Activated T-helper 2 cell treated with anti-CD3 and anti-CD28 coated beads, Interferon-gamma antibody, Interleukin-2, Interleukin-4, amounts not matched to agents 10 μg/mL and 5 μg/mL and 100 μg/mL, durations not matched to agents 14 hours and 24 hours and 36 hours (primary cell): ENCODE measurements at places on chromosomes 16 and 17.

DNA sequence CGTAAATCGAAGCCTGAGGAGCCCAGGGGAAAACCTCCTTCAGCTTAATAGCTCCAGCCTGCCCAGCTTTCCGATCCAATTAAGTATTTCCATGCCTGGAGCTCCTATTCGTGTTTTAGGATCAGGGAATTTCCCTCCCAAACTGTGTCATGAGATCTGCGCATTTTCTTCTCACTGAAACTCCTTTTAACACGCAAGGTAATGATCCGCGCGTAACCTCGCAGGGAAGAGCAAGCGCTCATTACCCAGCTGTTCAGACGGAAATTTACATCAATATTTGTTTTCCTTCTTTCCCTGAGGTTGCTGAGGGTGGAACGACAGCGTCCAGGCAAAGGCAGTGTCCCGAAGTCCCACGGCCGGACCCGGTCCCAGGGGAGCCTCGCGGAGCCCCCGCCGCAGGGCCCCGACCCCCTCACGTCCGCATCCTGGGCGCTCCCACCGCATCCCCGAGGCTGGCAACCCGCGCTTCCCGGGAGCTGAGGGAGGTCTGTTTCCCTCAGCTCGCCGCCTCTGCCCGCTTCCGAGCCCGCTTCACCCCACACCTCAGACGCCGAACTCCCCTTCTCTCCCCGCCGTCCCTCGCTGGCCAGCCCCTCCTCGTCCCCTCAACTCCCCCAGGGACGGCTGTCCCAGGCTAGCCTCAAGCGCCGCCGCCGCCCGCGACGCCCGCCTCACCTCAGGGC is 415 bp downstream of the ABCA5 start:
- peaks cover 6% of the 10 kb centered on the region for H3K36me3 ChIP-seq
- H3K4me3 ChIP-seq = peak overlapping the region; percentile 97
- H3K4me1 ChIP-seq = peaks cover 29% of the 10 kb centered on the region

GRCh38 chr16:81515281-81515680 is 70.7 kb downstream of the CMIP start:
- H3K36me3 ChIP-seq = peaks cover 20% of the 10 kb centered on the region
- H3K27ac ChIP-seq = no peak overlapping the region
- peaks cover 26% of the 10 kb centered on the region for H3K4me1 ChIP-seq
- DNase-seq = no peak
- H3K4me3 ChIP-seq = no peak overlapping the region

- H3K4me1 ChIP-seq = peaks cover 15% of the 10 kb centered on the region
- H3K4me3 ChIP-seq = no peak overlapping the region
- peaks cover 20% of the 10 kb centered on the region for H3K36me3 ChIP-seq
- no peak overlapping the region for H3K27ac ChIP-seq
- no peaks in the 10 kb centered on the region for H3K27me3 ChIP-seq
Observed at GRCh38 chr17:75664099-75664549, 2.8 kb downstream of the RECQL5 start.

DNA sequence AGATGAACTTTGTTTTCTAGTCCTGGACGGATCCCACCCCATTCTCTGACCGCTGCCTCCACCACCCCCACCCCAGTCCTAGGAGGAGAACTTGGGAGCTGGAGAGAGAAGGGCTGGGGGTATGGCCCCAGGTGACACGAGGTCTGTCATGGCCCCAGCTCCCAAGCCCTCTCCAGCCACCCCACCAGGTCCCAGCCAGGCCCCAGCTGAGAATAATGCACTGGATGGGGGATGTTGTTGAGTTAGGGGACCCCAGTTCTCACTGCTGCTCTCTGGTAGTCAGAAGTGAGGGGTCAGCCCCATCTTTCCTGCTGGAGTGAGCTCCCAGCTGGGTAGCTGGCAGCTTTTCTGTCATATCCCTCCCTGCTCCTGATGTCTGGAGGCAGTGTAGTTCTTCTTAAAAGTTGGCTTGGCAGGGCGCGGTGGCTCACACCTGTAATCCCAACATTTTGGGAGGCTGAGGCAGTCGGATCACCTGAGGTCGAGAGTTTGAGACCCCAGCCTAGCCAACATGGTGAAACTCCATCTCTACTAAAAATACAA is 4.6 kb upstream of the COL1A1 start:
- H3K27me3 ChIP-seq = peaks cover 54% of the 10 kb centered on the region
- no peak overlapping the region for H3K4me3 ChIP-seq
- no peak for DNase-seq

DNA sequence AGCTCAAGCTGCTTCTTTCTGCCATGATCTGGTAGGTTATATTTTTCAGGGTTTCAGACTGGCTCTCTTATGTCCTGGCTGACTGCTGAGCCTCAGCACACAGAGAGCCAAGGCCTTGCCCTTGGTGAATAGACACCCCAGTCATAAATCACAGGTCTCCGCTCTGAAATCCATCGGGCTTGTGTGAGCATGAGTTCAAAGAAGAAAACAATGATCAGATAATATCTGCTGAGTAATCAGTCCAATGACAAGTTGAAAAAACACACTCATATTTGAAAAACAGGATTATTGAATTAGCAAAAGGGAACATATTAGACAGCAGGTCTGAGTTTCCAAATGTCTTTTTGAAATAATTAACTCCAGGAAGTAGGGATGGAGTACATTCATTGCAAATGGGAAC is 51.1 kb upstream of the NDRG4 start:
- no peaks in the 10 kb centered on the region for H3K36me3 ChIP-seq
- no peak overlapping the region for H3K4me3 ChIP-seq
- H3K27ac ChIP-seq = no peak overlapping the region
- no peak for DNase-seq
- peaks cover 6% of the 10 kb centered on the region for H3K4me1 ChIP-seq

GRCh38 chr16:1772908-1773702 is at the start of gene MRPS34:
MRPS34 (minus strand) TSS chr16:1773134; CDS start chr16:1773119, 15 bp downstream.
- peaks cover 27% of the 10 kb centered on the region for H3K36me3 ChIP-seq
- peaks cover 10% of the 10 kb centered on the region for H3K4me1 ChIP-seq
- peak within 1 kb of the TSS; percentile 96 for H3K27ac ChIP-seq
- peak within 1 kb of the TSS; percentile 96 for H3K4me3 ChIP-seq
- peak; percentile 80 for DNase-seq

- H3K36me3 ChIP-seq = no peaks in the 10 kb centered on the region
- H3K27me3 ChIP-seq = peaks cover 2% of the 10 kb centered on the region
Observed at GRCh38 chr17:75077496-75078283, 10.1 kb upstream of the SLC16A5 start.

GRCh38 chr17:6163612-6164333 is 93.6 kb downstream of the WSCD1 start:
- no peak overlapping the region for H3K27ac ChIP-seq

DNA sequence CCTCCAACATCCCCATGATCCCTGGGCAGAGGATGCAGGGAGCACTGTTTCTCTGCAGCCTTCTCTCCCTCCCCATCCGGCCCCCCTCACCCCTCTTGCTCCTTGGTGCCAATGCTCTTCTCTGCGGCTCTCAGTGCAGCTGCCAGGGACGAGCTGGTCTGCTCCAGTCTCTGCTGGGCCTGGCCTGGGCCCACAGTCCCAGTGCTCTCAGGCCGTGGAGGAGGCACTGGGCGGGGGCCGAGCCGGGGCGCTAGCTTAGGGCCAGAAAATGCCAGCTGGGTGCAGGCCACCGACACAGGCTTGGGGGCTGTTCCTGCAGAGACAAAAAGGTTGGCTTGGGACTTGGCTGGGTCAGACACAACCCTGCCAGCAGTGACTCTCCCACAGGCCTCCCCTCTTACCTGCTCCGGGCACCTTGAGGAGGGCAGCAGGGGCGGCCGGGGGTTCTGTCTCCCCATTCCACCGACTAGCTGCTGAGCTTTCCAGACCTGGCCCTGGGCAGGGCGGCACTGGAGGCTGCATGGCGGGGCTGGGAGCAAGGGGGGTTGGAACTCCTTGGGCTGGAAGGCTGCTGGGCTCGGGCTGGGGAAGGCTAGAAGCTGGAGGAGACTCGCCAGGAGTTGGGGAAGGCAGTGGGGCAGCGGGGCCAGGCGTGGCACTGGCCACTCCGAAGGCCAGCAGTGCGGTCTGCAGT is 13.8 kb downstream of the CASKIN2 start:
- DNase-seq = no peak
- no peaks in the 10 kb centered on the region for H3K4me1 ChIP-seq
- no peak overlapping the region for H3K27ac ChIP-seq
- no peak overlapping the region for H3K4me3 ChIP-seq
- H3K36me3 ChIP-seq = peaks cover 8% of the 10 kb centered on the region

DNA sequence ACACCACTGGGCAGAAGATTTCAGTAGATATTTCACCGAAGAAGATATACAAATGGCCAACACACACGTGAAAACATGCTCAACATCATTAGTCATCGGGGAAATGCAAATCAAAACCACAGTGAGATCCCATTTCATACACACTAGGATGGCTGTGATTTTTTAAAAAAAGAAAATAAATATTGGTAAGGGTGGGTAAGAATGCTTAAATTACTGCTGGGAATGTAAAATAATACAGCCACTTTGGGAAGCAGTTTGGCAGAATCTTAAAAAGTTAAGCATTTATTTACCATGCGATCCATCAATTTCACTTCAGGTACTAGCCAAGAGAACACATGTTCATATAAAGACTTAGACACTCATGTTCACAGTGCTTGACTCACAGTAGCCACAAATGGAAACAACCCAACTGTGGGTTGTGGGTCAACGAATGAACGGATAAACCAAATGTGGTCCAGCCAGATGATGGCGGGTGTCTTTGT is 6.5 kb upstream of the C16orf74 start:
- no peak for DNase-seq
- peaks cover 2% of the 10 kb centered on the region for H3K4me1 ChIP-seq
- H3K4me3 ChIP-seq = no peak overlapping the region
- no peaks in the 10 kb centered on the region for H3K36me3 ChIP-seq
- no peak overlapping the region for H3K27ac ChIP-seq

GRCh38 chr17:1362065-1362848 is 37.8 kb downstream of the YWHAE start:
- H3K4me3 ChIP-seq = peak overlapping the region; percentile 34
- H3K27me3 ChIP-seq = no peaks in the 10 kb centered on the region
- H3K36me3 ChIP-seq = peaks cover 54% of the 10 kb centered on the region
- peaks cover 40% of the 10 kb centered on the region for H3K4me1 ChIP-seq
- no peak for DNase-seq
- peak overlapping the region; percentile 47 for H3K27ac ChIP-seq

DNA sequence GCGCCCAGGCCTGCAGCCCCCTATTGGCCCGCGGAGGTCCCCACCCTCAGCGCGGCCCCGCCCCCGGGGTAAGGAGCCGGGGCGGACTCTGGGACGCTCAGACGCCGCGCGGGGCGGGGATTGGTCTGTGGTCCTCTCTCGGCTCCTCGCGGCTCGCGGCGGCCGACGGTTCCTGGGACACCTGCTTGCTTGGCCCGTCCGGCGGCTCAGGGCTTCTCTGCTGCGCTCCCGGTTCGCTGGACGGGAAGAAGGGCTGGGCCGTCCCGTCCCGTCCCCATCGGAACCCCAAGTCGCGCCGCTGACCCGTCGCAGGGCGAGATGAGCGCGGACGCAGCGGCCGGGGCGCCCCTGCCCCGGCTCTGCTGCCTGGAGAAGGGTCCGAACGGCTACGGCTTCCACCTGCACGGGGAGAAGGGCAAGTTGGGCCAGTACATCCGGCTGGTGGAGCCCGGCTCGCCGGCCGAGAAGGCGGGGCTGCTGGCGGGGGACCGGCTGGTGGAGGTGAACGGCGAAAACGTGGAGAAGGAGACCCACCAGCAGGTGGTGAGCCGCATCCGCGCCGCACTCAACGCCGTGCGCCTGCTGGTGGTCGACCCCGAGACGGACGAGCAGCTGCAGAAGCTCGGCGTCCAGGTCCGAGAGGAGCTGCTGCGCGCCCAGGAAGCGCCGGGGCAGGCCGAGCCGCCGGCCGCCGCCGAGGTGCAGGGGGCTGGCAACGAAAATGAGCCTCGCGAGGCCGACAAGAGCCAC is at the start of gene NHERF1:
Gene NHERF1 (plus strand): TSS at position 100 of the 750 bp plus-strand sequence. CDS start 219 bp downstream, at position 319.
- peak; percentile 93 for DNase-seq
- peaks cover 58% of the 10 kb centered on the region for H3K4me1 ChIP-seq
- peaks cover 40% of the 10 kb centered on the region for H3K36me3 ChIP-seq
- peak within 1 kb of the TSS; percentile 97 for H3K4me3 ChIP-seq
- H3K27me3 ChIP-seq = no peaks in the 10 kb centered on the region
- peak within 1 kb of the TSS; percentile 81 for H3K27ac ChIP-seq

DNA sequence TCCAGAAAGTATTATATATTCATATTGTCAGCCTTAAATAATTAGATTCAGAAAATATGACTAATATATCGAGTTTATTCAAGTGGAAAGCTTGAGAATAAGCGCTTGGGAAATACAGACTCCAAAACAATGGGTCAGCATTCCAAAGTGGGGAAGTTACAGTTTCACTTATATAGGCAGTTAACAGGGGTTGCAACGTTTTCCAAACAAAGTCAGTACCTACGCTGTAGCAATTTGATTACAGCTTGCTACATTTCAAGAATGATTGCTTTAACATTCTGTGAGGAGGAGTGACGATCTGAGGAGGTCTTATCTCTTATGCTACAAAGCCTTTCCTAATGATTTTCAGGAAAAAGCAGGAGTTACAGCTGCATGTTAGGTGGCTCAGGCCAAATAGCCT is 34.2 kb upstream of the HS3ST3A1 start:
- no peaks in the 10 kb centered on the region for H3K36me3 ChIP-seq
- no peak for DNase-seq
- no peak overlapping the region for H3K4me3 ChIP-seq
- H3K27ac ChIP-seq = no peak overlapping the region

DNA sequence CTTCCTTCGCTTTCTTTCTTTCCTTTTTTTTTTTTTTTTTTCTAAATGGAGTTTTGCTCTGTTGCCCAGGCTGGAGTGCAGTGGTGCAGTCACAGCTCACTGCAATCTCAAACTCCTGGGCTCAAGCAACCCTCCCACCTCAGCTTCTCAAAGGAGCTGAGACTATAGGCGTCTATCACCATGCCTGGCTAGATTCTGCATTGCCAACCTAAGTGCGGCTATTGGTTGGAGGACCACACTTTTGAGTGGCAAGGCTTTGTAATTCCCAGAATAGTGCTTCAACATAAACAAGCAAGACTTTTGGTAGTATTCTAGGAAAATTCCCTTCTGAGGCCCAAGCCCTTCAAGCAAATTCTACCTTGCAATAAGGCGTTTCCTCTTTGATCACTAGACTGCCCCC is 107.8 kb downstream of the YPEL2 start:
- no peaks in the 10 kb centered on the region for H3K36me3 ChIP-seq
- no peaks in the 10 kb centered on the region for H3K27me3 ChIP-seq
- peak overlapping the region; percentile 47 for H3K4me3 ChIP-seq
- DNase-seq = no peak
- peak overlapping the region; percentile 87 for H3K27ac ChIP-seq

DNA sequence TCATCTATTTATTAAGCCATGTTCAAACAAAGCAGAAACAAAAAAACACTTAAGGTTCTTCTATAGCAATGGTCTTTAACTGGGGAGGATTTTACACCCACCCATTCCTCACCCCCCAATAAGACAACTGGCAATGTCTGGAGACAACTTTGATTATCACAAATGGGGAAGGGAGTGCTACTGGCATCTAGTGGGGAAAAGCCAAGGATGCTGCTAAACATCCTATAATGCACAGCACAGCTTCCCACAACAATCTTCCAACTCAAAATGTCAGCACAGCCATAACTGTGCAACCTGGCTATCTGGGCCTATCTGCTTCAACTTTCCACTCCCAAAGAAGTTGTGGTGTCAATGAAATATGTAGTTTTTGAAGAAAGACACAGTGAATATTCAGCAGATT is 1044.4 kb downstream of the CDH8 start:
- no peak for DNase-seq
- no peak overlapping the region for H3K4me3 ChIP-seq
- no peaks in the 10 kb centered on the region for H3K27me3 ChIP-seq

- H3K4me3 ChIP-seq = no peak overlapping the region
- peaks cover 4% of the 10 kb centered on the region for H3K27me3 ChIP-seq
- no peak overlapping the region for H3K27ac ChIP-seq
- DNase-seq = no peak
- no peaks in the 10 kb centered on the region for H3K36me3 ChIP-seq
Observed at GRCh38 chr16:89034573-89034961, 57.6 kb upstream of the CBFA2T3 start.
